Activated T-cell treated with anti-CD3 and anti-CD28 coated beads for 1 hour (primary cell): ENCODE measurements at places on chromosomes 3 and 15.

- DNase-seq: no peak
Observed at GRCh38 chr3:128873244-128874022, 6.0 kb upstream of the ACAD9 start.

- no peak for DNase-seq
Observed at GRCh38 chr15:81744364-81744763, 301.5 kb downstream of the MEX3B start.

DNA sequence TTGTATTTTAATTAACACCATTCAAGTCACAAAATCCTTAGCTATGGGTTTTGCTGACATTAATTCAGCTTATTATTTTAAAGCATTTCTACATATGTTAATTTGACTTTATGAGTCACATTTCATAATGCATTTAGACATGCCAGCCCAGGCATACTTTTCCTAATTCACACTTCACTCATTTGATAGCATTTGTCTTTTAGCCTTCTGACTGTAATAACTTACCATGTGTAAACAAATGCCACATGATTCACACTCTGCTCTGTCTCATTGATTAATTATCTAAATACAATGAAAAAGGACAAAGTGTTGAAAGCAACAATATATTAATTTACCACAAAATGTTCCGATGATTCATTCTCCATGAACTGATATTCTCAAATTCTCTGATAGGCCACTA lies 927.8 kb upstream of the EPHA6 start:
- no peak for DNase-seq

DNA sequence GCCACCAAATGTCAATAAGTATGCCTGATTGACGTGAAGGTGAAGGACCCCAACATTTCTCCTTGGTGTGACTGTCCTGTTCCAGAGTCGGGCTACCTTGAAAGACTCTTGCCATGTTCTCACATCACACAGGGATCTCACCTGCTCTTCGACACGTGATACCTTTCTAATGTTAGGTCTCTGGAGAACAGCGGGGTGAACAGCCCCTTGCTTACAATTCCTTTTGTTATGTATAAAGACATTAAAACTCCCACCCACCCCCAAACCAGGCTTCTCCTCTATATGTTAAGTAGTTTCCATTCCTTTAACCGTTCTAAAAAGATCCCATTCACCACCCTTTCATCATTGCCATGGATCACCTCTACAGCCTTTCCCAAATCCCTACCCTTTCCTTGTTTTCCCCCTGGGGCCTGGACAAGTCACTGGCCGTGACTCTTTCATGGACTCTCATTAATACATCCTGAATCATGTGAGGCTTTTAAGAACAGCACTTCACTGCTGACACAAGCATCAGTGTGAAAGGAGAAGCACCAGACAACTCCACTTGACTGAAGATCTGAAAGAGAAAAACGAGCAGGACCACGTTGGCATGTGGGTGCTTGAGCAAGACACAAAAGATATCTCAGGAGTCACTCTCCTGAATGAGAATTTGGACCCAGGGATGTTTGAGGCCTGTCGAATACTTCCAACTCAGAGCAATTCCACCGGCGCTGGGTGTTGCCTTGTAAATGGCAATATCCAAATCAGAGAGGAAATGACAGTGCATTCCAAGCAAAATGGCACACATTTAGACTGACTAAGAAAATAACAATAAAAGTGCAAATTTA lies 115.0 kb downstream of the FOXP1 start:
- DNase-seq: no peak

- DNase-seq: no peak
Observed at GRCh38 chr3:187594272-187594671, 75.9 kb downstream of the SST start.

- no peak for DNase-seq
Observed at GRCh38 chr3:127590282-127590592, 296 bp downstream of the TPRA1 start.

GRCh38 chr3:51498876-51499738 lies 708 bp downstream of the DCAF1 start:
- peak; percentile 63 for DNase-seq
